Frontal cortex (tissue), 4 donors: ENCODE measurements at places on chromosomes 2 and 18. TPM values are rescaled to one million over a fixed set of nuclear protein-coding genes. Genes with fewer than 3 reads are reported as not detected.

Gene ARHGAP25
- 1.2 TPM for total RNA-seq

Gene CD207
- not detected for total RNA-seq

Gene CNRIP1
- total RNA-seq: 73.8 TPM

Gene MARCO
- under 0.01 TPM for total RNA-seq

Gene TBC1D8
- total RNA-seq: 6.1 TPM

Gene FAM110C
- 8.6 TPM for total RNA-seq

DNA sequence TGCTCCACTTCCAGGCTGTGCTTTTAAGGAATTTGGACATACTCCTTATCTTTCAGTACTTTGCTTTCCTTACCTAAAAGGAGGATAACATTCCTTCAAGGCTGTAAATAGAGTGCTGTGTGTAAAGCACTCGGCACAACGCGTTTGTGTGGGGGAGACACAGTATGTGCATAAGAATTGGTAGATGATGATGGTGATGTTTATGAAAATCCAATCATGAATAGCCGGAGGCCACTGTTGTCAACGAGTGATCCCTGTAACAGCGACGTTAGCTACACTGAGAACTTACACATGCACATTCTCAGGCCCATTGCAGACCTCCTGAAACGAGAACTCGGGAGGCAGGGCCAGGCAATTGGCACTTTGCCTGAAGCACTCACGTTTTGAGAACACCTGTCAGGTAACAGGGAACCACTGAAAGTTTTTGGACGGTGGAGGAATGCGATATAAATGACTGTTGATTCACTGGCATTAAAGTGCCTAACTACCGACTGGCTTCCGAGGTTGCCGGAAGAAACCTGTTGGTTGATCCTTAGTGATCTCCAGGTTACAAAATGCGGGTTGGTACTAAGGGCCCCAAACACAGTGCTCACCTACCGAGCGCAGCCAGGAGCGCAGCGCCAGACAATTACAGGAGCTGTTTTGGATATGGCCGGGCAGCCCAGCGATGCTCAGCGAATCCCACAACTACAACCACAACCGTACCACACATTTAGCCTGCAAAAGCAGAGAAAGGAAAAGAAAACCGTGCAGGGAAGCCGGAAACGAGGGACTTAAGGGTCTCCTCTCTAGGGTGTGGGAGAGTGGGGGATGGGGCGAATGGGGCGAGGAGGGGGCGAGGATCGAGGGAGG lies 1.0 kb upstream of the MAP4K4 start:
- no peak for DNase-seq

GRCh38 chr18:61572871-61573270 lies 239.6 kb downstream of the CDH20 start:
- DNase-seq: no peak

DNA sequence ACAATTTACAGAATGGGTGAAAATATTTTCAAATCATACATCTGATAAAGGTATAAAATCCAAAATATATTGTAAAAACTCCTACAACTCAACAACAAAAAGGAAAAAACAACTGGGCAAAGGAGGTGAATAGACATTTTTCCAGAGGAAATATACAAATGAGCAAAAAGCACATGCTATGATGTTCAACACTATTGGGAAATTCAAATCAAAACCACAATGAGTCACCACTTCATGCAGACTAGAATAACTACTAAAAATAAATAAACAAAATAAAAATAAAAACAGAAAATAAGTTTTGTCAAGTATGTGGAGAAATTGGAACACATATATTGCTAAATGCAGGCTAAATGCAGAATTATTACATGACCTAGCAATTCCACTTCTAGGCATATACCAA lies 120.9 kb downstream of the FSIP2 start:
- no peak for DNase-seq

DNA sequence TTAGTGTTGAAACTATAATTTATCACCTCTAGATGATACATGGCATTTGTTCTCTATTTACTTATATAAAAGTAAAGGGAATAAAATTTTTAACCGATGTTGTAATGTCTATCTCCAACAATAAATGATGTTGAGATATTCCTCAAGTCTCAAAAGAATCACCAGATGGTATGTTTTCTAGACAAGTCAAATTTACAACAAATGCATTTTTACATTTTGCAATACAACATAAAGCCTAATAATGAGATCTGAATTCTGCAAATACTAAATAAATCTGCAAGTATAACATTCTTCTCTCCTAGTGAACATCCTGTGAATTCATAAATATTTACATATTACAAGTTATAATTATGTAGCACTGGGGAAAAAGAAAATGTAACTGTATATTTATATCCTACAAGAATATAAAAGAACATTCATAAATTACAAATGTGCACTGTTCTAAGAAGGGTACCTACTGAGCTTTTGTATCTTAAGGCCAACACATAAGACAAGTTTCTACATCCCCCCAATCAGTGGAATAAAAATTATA lies 1504.4 kb upstream of the ZEB2 start:
- DNase-seq: no peak

- DNase-seq: no peak
Observed at GRCh38 chr2:71611781-71612527, 158.6 kb downstream of the DYSF start.

- peak; percentile 65 for DNase-seq
Observed at GRCh38 chr18:74512321-74513053, 16.3 kb downstream of the CNDP2 start.
